Caco-2 (cell line): ENCODE measurements at places on chromosomes 7 and 10. TPM values are rescaled to one million over a fixed set of nuclear protein-coding genes. Genes with fewer than 3 reads are reported as not detected.

DNA sequence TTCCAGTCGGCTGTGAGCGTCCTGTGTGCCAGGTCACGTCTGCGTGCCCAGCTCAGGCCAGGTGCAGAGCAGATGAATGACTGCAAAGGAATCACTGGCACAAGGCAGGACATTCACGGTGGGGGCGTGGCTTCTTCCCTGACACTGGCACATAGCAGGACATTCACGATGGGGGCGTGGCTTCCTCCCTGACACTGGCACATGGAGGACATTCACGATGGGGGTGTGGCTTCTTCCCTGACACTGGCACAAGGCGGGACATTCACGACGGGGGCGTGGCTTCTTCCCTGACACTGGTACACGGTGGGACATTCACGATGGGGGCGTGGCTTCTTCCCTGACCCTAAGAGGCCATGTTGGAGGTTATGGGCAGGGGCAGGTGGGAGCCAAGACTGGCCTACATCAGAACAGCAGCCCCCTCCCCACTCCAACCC lies 64.3 kb downstream of the MYL10 start:
- DNase-seq = peak; percentile 67
- no peak overlapping the region for H3K27ac ChIP-seq
- H3K4me1 ChIP-seq = no peaks in the 10 kb centered on the region; the same call in 1 of the 2 replicates

- H3K4me1 ChIP-seq = no peaks in the 10 kb centered on the region; the same call in 1 of the 2 replicates
- peak overlapping the region; percentile 91 for H3K27ac ChIP-seq
- DNase-seq = no peak
- no peaks in the 10 kb centered on the region for H3K27me3 ChIP-seq
- H3K36me3 ChIP-seq = no peaks in the 10 kb centered on the region
Observed at GRCh38 chr7:99505324-99505662, 831 bp downstream of the ZKSCAN5 start.

The HOXA7 gene
- 19.7 and 19.9 TPM in 2 replicates for total RNA-seq

The PIK3AP1 gene
- 1.6 and 2.4 TPM in 2 replicates for total RNA-seq

- no peaks in the 10 kb centered on the region for H3K27me3 ChIP-seq
- H3K4me3 ChIP-seq = no peak overlapping the region
- no peak overlapping the region for H3K27ac ChIP-seq
- H3K4me1 ChIP-seq = no peaks in the 10 kb centered on the region
- no peak for DNase-seq
- H3K36me3 ChIP-seq = no peaks in the 10 kb centered on the region
Observed at GRCh38 chr7:120413164-120413563, 140.2 kb downstream of the KCND2 start.

GRCh38 chr10:18476076-18476647 lies 175.2 kb downstream of the NSUN6 start:
- H3K27me3 ChIP-seq = no peaks in the 10 kb centered on the region
- H3K36me3 ChIP-seq = no peaks in the 10 kb centered on the region
- no peak overlapping the region for H3K4me3 ChIP-seq
- no peak overlapping the region for H3K27ac ChIP-seq

DNA sequence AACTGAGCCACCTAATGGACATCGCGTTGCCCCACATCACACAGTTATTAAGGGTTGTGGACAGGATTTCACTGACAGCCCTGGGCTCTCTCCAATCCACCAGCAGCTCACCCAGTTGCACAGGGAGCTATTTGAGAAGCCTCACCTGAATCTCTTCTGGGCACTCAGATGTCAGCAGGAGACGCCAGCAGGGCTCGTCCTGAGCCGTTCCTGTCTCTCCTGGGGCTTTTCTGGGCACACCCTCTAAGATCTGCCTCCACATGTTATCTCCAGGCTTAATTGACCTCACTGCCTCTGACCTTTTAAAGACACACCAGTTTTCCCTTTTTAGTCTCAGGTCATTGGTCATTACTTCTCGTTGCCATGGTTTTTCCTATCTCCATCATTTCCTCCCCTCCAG lies 63.0 kb downstream of the GRID1 start:
- H3K36me3 ChIP-seq = no peaks in the 10 kb centered on the region
- H3K4me3 ChIP-seq = no peak overlapping the region
- H3K4me1 ChIP-seq = no peaks in the 10 kb centered on the region
- DNase-seq = no peak

GRCh38 chr10:10891124-10892082 lies 126.3 kb upstream of the CELF2 start:
- H3K4me3 ChIP-seq = no peak overlapping the region
- H3K27ac ChIP-seq = no peak overlapping the region
- no peak for DNase-seq
- H3K36me3 ChIP-seq = no peaks in the 10 kb centered on the region
- H3K4me1 ChIP-seq = no peaks in the 10 kb centered on the region

The KCNIP2 gene
- total RNA-seq = 5.5 and 6.1 TPM in 2 replicates

The CPN1 gene
- total RNA-seq = 24.3 and 24.9 TPM in 2 replicates

GRCh38 chr7:45102785-45103712 lies 8.4 kb downstream of the TBRG4 start:
- DNase-seq = no peak
- H3K27me3 ChIP-seq = no peaks in the 10 kb centered on the region
- H3K36me3 ChIP-seq = peaks cover 20% of the 10 kb centered on the region
- no peak overlapping the region for H3K4me3 ChIP-seq
- H3K27ac ChIP-seq = no peak overlapping the region

The CTNNA3 gene
- total RNA-seq = 0.20 and 0.79 TPM in 2 replicates

DNA sequence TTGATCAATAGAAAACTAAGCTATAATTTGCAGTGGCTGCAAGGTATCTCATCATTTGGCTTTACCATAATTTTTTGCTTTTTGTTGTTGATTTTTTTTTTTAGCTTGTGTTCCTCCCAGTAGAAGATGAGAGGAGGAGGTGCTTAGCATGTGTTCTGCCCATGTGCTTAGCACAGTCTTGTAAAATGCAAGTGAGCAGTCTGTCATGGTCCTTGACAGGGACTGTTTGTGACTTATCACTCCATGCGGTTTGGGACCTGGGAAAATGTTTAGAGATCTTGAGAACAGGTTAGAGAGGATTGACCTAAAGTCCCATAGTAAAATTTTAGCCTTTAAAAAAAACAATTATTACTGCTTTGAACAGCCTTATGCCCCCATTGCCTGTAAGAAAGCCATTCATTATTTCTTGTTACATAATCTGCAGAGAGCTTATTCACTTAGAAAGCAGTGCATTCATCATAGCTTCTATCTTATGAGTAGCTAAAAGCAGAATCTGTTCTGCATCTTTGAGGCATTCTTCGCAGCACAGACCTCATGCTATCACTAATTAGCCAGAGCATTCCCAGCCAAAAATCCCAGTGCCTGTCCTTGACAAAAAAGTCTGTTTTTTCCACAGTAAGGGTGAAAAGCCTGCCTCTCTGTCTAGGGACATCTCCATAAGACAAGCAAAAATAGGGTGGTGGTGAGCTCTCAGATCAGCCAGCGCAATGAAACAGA lies 748.7 kb upstream of the GALNT17 start:
- H3K4me1 ChIP-seq = no peaks in the 10 kb centered on the region
- H3K27ac ChIP-seq = no peak overlapping the region
- no peak overlapping the region for H3K4me3 ChIP-seq
- H3K36me3 ChIP-seq = no peaks in the 10 kb centered on the region
- DNase-seq = no peak
- no peaks in the 10 kb centered on the region for H3K27me3 ChIP-seq

The LEP gene
- not detected in 2 replicates for total RNA-seq

The FANK1 gene
- 0.49 and 0.73 TPM in 2 replicates for total RNA-seq

The HMX2 gene
- 1.4 and 1.7 TPM in 2 replicates for total RNA-seq

GRCh38 chr7:11875635-11876034 lies 43.6 kb upstream of the THSD7A start:
- no peaks in the 10 kb centered on the region for H3K36me3 ChIP-seq
- H3K4me3 ChIP-seq = no peak overlapping the region
- no peak for DNase-seq
- H3K4me1 ChIP-seq = no peaks in the 10 kb centered on the region
- H3K27ac ChIP-seq = no peak overlapping the region

DNA sequence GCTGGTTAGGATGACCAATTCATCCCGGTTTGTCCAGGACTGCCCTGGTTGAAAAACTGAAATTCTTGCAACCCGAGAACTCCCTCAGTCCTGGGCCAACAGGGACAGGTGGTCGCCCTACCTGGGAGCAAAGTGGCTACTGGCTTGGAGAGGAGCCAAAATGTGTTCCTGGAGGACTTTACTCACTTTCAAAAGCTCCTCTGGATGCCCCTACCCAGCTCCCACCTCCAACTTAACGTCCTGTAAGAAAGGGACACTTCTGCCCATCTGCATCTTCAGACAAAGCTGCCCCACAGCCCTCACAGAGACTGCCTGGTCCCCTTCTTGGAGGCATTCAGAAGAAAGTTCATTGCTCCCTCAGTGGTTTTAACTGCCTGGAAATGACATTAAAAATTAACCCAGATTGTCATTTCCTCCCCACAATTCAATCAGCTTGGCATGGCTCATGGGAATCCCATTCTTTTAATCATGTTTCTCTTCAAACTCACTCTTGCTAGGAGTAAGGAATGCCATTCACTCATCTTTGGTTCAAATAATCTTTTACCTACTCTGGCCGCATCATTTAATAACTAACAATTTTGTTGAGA lies 24.0 kb upstream of the HSPA12A start:
- H3K4me3 ChIP-seq = no peak overlapping the region
- H3K27ac ChIP-seq = no peak overlapping the region
- no peaks in the 10 kb centered on the region for H3K36me3 ChIP-seq
- no peaks in the 10 kb centered on the region for H3K27me3 ChIP-seq

DNA sequence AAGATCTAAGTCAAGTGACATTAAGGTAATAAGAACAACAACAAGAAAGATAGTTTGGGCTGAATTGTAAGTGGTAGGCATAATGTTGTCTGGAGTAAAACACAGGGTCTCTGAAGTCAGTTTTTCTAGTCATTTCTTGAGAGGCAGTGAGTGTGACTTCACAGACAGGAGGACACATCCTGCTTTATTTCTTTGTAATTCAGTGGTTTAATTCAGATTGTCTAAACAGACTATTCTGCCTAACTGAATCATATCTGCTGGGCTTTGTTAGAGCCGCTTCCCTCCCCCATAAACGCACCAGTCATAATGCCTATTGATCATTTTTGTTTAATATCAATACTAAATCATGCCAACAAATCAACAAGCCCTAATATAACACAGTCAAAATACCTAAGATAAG lies 46.8 kb downstream of the AGK start:
- no peak overlapping the region for H3K27ac ChIP-seq
- H3K36me3 ChIP-seq = no peaks in the 10 kb centered on the region
- no peak overlapping the region for H3K4me3 ChIP-seq
- DNase-seq = no peak
- H3K4me1 ChIP-seq = no peaks in the 10 kb centered on the region

DNA sequence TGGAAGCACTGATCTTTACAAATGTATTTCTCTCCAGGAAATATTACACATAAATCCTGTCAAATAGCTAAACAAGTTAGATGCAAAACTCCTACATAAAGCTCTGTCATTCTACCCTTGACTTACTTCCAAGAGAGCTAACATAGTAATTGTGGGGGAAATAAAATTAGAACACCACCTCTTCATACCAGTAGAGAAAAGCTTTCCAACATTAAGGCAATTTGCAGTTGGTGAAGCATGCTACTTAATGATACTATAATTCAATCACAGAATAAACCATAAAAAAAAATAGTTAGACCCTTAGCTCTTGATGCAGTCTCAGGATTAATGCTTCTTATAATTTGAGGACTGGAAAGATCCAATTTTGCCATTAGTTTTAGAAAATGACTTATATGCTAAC lies 35.2 kb downstream of the SEMA3A start:
- no peak overlapping the region for H3K27ac ChIP-seq
- DNase-seq = no peak
- peaks cover 22% of the 10 kb centered on the region for H3K4me1 ChIP-seq
- no peaks in the 10 kb centered on the region for H3K36me3 ChIP-seq
- H3K27me3 ChIP-seq = no peaks in the 10 kb centered on the region
- H3K4me3 ChIP-seq = no peak overlapping the region

GRCh38 chr7:66140924-66141323 lies 26.3 kb downstream of the CRCP start:
- DNase-seq = peak; percentile 59
- peak overlapping the region; percentile 43 for H3K27ac ChIP-seq
- peaks cover 4% of the 10 kb centered on the region for H3K36me3 ChIP-seq
- peaks cover 28% of the 10 kb centered on the region for H3K4me1 ChIP-seq
- H3K27me3 ChIP-seq = no peaks in the 10 kb centered on the region

GRCh38 chr10:16893664-16894063 lies 76.4 kb upstream of the RSU1 start:
- H3K4me1 ChIP-seq = no peaks in the 10 kb centered on the region
- H3K4me3 ChIP-seq = no peak overlapping the region
- H3K27ac ChIP-seq = no peak overlapping the region
- H3K36me3 ChIP-seq = no peaks in the 10 kb centered on the region
- H3K27me3 ChIP-seq = no peaks in the 10 kb centered on the region

GRCh38 chr10:17141504-17142229 lies 12.1 kb upstream of the CUBN start:
- no peaks in the 10 kb centered on the region for H3K36me3 ChIP-seq
- no peak for DNase-seq
- no peaks in the 10 kb centered on the region for H3K27me3 ChIP-seq
- H3K27ac ChIP-seq = peak overlapping the region; percentile 48
- no peak overlapping the region for H3K4me3 ChIP-seq
- H3K4me1 ChIP-seq = peaks cover 27% of the 10 kb centered on the region

DNA sequence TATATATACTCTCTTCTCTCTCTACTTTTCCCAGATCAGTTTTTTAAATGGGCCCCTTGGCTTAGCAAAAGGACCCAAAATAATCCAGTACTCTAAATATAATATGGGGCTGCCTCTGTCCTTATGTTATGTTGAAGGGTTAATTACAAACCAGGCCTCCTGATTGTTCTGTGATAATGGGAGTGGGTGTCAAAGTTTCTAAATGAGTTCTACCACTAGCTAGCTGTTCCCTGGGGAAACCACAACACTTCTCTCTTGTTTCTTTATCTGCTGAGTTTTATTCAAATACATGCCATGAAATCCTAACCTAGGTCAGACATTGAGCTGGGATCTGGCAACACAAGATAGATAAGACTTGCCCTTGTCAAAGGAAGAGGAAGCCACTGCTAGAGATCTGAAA lies 3.8 kb downstream of the HTR5A start:
- H3K4me1 ChIP-seq = no peaks in the 10 kb centered on the region
- DNase-seq = no peak

DNA sequence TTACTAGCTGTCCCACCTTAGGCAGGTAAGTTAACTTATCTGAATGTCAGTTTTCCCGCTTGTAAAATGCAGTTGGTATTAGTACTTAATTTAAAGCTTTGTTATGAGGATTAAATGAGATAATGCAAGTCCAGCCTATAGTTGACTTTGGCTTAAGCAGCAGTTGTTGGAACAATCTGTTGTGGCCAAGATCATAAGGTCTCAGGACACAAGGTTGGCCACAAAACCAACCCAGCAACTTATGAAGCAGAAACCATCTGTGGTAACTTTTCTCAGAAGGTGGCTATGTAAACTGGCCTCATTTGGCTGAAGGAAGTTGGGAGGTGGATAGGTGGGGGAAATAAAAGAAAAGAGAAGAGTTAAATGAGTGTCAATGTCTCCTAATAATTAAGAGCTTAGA lies 29.4 kb downstream of the ENTPD1 start:
- no peak overlapping the region for H3K4me3 ChIP-seq
- H3K27ac ChIP-seq = no peak overlapping the region
- no peaks in the 10 kb centered on the region for H3K4me1 ChIP-seq
- H3K36me3 ChIP-seq = no peaks in the 10 kb centered on the region
- DNase-seq = no peak
